ENCODE measurements at places on chromosomes 16 and 17.

DNA sequence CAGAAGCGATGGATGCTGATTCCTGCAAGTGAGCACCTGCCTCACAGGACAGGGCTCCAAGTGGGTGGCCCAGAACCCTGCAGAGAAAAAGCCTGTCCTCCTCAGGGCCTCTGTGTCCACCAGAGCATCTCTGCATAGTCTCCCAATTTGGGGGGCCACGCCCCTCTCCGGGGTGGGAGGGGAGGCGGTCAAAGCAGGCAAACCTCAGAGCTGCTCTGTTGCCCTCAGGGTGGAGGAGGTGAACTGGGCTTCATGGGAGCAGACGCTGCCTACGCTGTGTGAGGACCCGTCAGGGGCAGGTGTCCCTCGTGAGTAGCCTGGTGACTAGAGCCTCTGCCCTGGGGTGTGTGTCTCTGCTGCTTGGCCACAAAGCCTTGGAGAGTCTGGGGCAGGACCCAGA lies 19.3 kb downstream of the TRPV2 start:
- no peak for DNase-seq

DNA sequence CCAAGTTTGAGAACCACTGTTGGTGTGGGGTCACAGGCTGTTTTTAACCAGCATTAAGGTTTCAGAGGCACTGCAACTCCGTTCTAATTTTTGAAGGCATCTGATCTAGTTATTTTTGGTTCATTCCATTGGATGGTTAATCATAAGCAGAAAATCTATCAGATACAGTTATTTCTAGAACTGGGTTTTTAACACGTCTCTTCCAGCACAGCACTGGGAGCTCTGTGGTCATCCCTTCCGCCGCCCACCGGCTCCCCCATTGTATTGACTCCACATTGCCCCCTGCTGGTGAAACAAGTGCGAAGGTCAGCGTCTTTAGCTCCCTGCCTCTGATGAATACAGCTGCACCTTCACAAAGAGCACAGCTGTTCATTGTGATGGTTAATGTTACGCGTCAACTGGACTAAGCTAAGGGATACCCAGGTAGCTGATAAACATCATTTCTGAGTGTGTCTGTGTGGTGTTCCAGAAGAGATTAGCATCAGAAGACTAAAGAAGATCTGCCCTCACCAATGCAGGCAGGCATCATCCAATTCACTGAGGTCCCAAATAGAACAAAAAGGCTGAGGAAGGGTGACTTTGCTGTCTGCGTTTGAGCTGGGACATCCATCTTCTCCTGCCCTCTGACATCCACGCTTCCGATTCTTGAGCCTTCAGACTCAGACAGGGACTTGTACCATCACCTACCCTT lies 8.5 kb downstream of the CCL18 start:
- DNase-seq: no peak

- DNase-seq: no peak
Observed at GRCh38 chr16:56830669-56831068, 34.3 kb upstream of the SLC12A3 start.

DNA sequence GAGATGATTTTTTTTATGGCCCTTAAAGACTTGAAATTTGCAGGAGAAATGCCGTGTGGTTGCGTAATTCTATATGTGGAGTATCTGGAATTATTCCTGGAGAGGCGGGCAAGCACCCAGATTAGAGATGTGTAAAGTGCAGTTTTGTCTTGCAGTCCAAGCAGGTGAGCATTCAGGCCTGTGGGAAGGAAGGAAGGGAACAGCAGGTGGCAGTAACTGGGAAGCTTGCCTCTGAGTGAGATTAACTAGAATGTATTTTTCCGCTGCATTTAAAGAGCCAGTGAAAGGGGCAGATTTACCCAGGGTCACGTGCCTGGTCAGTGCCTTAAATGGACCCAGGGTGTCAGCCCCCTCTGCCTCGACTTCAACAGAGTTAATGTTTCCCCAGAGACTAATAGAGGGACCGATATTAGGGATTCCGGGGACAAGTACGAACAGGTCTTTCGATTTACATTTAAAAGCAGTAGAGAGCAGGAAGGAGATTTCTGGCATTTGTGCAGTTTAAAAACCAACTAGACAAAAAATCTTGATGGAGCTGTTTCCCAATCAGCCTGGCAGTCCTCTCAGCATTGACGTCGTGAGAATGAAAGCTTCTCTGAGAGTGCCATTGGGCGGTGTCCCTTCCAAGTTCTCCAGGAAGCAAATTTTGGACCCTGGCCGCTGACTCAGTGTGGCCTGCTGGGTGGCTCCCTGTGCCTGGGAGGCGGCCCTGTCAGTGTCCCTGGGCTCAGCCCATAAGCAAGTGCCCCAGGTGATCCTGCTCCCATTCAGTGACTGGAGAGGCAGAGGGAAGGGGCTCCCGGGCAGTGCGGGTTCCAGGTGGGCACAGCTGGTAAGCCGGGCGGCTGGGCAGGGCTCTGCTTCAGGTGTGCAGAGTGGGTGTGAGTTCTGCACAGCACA lies 38.2 kb downstream of the KSR1 start:
- peak; percentile 39 for DNase-seq

GRCh38 chr16:89194340-89195311 lies 5.7 kb downstream of the SLC22A31 start:
- DNase-seq: no peak

DNA sequence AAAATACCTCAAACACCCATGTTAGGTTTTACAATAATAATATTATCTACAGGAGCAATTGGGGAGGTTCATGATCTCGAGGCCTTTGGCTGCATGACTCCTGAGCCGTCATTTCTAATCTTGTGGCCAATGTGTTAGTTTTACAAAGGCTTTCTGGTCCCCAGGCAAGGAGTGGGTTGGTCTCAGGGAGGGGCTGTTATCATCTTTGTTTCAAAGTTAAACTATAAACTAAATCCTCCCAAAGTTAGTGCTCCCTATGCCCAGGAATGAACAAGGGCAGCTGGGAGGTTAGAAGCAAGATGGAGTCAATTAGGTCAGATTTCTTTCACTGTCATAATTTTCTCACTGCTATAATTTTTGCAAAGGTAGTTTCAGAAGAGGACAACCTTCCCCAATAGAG lies 9.1 kb upstream of the CCL5 start:
- no peak for DNase-seq

DNA sequence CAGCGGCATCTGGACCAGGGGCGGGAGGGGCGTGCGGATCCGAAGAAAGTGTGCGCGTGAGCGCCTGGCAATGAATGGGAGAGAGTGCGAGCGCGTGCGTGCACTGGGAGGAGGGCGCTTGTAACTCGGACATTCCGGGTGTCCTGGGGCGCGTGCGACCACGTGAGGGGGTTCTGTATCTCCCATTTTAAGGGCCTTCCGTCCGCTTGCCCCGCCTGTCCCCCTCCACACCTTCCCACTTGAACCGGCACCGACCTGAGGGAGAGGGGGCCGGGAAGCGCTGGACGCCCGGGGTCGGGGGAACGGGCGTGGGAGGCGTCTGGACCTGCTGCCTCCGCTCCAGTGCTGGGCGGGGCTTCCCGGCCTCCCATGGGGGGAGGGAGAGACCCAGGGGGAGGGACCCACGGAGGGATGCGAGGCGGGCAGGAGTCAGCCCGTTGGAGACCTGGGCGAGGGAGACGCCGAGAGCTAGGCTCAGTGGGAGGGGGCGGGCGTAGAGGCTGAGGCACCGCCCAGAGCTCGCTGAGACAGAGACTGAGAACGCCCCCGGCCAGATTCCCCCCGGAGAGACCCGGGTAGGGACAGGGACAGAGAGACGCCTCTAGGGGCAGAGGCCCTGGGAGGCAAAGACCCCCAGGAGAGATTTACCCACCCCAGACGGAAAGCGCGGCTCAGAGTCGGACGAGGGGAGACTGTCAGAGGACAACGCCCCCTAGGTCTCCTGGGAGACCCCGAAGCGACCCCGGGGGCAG lies at the start of gene KREMEN2:
Gene KREMEN2, plus strand, starts transcription at position 553 of the 752 bp plus-strand sequence. CDS start 246 bp downstream, outside the sequence.
- DNase-seq: peak; percentile 21

DNA sequence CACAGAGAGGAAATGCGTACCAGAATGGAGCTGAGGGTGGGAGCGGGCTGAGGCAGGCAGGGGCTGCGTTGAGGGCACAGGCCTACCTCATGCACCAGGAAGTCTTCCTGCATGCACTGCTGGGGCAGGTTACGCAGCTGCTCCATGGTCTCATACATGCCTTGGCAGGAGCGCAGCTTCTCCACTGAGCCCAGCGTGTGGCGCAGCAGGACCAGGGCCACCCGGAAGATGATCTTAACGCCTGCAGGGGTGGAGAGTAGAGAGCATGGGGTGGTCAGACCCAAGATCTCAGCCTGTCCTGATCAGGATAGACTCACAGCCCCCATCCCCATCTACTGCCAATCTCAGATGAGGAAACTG lies 3.4 kb upstream of the CD2BP2 start:
- DNase-seq: no peak

GRCh38 chr16:12538667-12539091 lies 265.0 kb downstream of the CPPED1 start:
- DNase-seq: peak; percentile 20

GRCh38 chr17:56319531-56319930 lies 166.3 kb downstream of the ANKFN1 start:
- DNase-seq: no peak

DNA sequence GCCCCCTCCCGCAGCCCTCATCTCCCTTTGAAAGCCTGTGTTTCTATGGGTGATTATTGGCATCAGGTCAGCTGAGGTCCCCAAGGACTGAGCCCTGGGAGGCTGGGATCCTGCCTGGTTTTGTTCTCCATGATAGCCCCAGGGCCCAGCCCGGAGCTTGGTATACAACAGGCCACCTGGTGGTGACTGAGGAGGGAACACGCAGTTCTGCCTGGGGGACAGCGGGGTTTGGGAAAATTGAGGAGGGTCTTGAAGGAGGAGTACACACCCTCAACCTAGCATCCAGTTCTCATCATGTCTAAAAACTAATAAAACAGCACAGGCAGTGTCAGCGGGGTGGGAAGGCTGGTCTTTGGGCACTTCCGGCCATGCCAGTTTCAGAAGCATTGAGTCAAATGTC lies 335.1 kb downstream of the CPPED1 start:
- no peak for DNase-seq

DNA sequence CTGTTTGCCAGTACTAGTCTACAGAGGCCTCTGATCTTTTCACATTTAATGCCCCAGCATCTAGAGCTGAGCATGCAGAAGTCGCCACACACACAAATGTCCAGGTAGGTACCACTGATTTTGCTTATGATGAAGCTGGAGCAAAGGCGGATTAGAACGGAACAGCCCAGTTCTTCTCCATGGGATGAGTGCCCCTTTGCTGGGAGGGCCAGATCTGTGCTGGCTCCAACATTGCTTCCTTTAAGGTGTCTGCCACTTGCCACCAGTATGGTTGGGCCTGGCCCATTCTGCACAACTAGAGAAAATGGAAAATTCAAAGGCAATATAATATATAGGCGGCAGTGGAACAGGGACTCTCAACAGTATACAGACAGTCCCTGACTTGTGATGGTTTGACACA lies 2.2 kb upstream of the MNT start:
- DNase-seq: no peak

DNA sequence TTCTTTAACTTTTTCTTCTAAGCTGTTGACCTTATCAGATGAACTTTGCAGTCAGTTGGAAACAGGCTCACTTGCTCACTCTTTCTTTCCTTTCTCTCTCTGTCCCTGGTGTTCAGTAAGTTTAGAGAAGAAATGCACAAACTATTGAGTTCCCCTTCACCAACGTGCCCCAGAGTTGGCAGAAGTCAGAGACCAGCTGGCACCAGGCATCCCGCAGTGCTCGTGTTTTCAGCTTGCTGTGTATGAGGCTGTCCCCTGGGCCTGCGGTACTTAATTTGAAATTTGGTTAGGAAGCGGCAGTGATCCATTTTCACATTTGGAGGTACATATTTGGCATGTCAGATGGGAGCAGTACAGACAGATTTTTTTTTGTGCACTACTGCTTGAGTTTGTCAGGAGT lies 258.6 kb downstream of the SNX29 start:
- DNase-seq: no peak

DNA sequence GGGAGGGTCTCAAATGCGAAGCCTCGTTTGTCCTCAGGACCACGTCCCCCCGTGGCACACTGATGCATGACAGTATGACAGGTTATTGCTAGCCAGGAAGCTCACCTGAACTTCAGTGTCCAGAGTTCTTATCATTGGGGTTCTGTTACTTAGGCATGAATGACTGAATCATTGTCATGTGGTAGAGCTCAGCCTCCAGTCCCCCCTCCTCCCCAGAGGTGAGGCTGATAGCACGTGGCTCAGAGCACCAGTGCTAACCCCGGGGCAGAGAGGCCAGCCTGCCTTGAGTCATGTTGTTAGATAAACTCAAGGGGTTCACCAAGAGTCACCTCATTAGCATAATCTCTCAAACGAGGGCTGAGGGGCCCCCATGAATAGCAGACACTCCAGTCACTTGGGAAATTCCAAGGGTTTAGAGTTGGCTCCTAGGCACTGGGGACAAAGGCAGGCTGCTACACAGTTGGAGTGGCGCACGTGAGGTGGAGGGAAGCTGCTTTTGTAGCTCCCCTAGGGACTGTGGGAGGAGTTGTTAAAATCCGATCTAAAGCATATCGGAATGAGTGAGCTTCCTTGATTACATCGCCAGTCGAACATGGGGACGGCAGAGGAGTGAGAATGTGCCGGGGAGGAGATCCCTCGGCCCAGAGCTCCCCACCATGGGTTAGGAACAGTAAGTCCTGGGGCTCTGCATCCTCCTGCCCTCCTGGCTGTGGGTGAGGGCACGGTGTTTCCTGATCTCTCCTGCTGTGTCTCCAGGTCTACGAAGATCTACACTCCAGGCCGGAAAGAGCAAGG lies 18.2 kb downstream of the DHX38 start:
- DNase-seq: no peak

GRCh38 chr17:52181782-52182181 lies 23.3 kb upstream of the CA10 start:
- DNase-seq: peak; percentile 85

DNA sequence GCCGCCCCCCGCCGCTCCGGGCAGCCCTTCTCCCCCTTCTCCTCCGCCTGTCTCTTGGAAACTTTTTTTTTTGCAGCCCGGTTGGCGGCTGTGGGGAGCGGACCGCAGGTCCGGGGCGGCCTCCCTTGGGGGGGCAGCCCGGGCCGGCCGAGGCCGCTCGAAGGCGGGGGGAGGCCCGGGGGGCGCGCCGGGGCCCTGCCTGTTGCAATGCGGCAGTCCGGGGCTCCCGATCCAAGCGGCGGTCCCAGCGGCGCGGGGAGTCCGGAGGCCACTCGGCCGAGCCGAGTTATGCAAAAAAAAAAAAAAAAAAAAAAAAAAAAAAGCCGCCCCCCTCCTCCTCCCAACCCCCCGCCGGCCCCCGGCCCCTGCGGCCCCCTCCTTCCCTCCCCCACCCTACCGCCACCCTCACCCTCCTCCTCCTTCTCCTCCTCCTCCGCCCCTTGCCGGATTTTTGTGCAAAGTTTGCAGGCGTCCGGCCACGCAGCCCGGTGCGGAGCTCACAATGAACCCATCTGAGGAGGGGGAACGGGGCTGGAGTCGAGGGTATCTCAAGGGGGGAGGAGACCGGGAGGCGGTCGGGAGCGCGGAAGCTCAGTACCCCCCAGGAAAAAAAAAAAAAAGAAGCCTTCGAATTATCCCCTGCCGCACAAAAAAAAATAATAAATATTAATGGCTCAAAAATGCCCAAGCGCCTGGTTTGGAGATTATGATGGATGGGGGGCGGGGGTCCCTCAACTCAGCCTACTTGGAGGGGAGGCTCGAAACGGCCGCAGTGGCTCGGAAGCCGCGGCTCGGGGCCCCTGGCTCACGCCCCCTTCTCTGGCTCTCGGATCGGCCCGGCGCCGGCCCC lies at the start of gene ZNF423:
Gene ZNF423, minus strand, starts transcription at position 291 of the 850 bp plus-strand sequence. CDS start 338 bp downstream, outside the sequence.
- no peak for DNase-seq

- DNase-seq: no peak
Observed at GRCh38 chr16:79143026-79143425, 457.5 kb downstream of the MAF start.

GRCh38 chr17:40073454-40074174 lies 10.8 kb downstream of the THRA start:
- DNase-seq: no peak
